ENCODE measurements at places on chromosomes 1 and 21. TPM values are rescaled to one million over a fixed set of nuclear protein-coding genes. Genes with fewer than 3 reads are reported as not detected.

The TMPRSS2 gene
- not detected for total RNA-seq

The WNT2B gene
- total RNA-seq = 3.3 TPM

The OLIG1 gene
- total RNA-seq = not detected

The TRIM67 gene
- total RNA-seq = 0.15 TPM

The CHRNB2 gene
- not detected for total RNA-seq

The SEC16B gene
- total RNA-seq = 5.1 TPM

The DCAF6 gene
- total RNA-seq = 49.2 TPM

The PRELP gene
- 1.3 TPM for total RNA-seq

The ROR1 gene
- 15.4 TPM for total RNA-seq

The GBP4 gene
- 0.94 TPM for total RNA-seq

The TMEM35B gene
- 61.8 TPM for total RNA-seq

The CELA3B gene
- not detected for total RNA-seq

The CRTC2 gene
- 7.4 TPM for total RNA-seq

The KIAA1614 gene
- total RNA-seq = 7.9 TPM

The OR14K1 gene
- total RNA-seq = not detected

The FCMR gene
- total RNA-seq = 1.6 TPM

The PEX11B gene
- 22.8 TPM for total RNA-seq

Data from cardiac ventricle fibroblast (primary cell).